ENCODE measurements at places on chromosomes 1 and 21.

GRCh38 chr21:36668713-36669112 lies 30.2 kb upstream of the SIM2 start:
- no peak for DNase-seq

DNA sequence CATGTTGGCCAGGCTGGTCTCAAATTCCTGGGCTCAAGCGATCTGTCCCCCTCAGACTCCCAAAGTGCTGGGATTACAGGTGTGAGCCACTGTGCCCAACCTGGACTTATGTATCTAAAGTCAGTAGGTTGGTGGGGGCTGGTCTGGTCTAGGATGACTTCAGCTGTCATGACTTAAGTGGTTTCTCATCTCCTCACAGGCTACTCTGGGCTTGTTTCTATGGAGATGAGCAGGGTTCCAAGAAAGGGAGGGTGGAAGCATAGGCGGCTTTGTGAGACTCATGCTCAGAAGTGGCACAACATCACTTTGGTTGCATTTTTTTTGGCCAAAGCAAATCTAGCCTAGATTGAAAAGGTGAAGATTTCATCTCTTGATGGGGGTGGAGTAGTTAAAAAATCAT lies 115.9 kb upstream of the IVNS1ABP start:
- DNase-seq: no peak

- DNase-seq: no peak
Measured at GRCh38 chr1:43324810-43325209, 12.8 kb upstream of the MPL start.

DNA sequence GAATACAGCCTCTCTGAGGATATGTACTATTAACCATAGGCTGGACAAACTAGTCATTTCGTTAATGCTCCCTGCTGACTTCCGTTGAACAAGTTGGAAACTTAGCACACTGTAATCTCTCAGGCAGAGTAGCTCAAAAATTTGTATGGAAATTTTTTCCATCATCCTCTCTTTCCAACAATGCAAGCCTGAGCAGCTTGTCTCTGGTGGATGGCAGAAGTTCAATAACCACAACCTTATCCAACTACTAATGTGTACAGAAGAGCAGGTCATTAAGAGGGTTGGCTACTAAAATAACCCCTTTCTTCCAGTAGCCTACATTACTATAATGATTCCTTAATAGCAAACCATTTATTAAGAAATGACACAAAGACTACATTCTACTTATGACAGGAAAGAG lies 262.3 kb downstream of the NFIA start:
- no peak for DNase-seq

DNA sequence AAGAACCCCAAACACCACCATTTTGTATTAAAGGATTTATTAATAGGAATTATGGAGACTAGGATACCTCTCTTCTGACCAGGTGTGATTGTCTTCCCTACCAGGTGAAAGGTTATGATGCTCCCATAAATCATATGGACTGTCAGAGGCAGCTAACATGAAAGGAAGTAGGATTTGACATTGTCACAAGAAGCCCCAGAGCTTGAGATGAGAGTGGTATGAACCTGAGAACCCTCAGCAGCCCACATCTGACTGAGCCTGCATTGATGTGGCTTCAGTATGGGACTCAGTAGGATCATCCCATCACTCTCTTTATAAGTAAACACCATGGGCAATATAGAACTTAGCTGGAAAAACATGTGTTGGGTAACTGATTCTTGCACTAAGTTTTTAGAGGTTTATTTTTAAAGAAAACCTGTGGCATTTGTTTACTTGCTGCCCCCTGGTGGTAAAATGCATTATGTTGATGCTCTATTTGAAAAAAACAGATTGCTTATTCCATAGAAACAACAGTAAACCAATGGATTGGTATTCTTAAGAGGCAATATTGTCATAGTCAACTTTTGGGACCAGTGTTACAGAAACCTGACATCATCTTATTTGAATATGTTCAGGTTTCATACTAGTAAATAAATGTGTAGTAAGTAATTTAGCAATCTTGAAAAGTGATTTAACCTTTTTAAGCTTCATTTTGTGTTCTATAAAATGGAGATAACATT lies 16.6 kb upstream of the CACYBP start:
- no peak for DNase-seq

DNA sequence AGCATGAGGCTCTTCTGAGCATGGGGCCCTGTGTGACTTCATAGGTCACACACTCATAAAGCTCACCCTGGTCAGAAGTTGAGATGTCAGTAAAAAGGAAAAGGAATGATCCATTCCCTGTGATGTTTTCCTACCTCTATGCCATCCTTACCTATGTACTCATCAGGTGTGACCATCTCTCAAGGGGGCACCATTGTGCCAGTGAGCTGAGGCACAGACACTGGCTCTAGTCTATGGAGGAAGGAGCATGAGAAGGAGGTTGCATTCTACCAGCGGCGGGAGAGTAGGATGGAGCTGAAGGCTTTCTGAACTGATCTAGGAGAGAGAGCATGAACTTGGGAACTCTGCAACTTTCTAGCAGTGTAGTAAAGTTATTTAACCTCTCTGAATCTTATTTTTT lies 65.8 kb upstream of the RGL1 start:
- DNase-seq: no peak

DNA sequence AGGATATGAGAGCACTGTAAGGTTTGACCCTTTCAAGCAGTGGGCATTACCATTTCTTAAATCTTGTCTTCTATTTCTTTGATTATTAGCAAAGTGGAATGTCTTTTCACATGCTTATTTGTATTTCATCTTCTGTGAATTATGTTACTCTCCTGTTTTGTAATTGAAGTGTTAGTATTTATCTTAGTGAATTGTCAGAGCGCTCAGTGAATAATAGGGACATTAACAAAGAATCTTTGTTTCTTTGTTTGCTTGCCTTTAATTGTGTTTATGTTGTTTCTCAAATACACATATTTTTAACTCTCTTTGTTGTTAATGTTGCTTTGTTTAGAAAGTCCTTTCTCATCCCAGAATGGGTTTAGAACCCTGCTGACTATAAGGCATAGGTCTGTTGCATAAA lies 259.3 kb downstream of the RRAGC start:
- no peak for DNase-seq

DNA sequence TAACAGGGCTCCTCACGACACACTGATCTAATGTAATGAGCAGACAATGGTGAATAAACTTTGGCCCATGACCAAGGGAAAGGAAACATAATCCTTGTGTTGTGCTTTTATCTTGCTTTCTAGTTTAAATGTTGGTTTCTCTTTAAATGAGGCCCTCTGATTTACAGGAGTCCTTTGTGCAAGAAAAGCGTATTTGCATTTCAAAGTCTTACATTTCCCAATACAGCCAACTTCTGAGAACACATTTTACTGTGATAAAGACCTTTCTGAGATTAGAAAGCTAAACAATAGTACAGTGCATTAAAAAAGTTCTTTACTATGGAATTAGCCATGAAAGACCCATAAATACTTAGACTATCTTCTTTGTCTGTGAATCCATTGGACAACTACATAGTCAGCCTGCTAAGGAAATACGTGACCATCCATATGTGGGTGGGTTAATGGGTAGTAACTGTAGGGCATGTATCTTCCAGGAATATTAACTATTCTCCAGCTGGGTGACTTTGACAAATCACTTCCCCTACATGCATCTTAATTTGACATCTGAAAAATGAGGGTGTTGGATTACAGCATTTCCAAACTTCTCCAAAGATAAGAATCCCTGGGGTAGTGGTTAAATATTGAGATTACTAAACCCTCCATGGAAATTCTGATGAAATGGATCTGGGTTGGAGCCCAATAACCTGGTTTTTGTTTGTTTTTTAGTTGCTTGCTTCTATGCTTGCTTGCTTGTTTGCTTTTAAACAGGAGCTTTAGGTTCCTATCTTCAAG lies 50.3 kb upstream of the USP1 start:
- no peak for DNase-seq

GRCh38 chr1:2247760-2248126 lies 19.6 kb downstream of the SKI start:
- no peak for DNase-seq

GRCh38 chr1:47883963-47884362 lies 113.2 kb downstream of the TRABD2B start:
- no peak for DNase-seq

- DNase-seq: no peak
Measured at GRCh38 chr1:171919891-171920887, 78.9 kb downstream of the DNM3 start.

- DNase-seq: no peak
Measured at GRCh38 chr1:71093938-71094337, 13.1 kb upstream of the ZRANB2 start.

- no peak for DNase-seq
Measured at GRCh38 chr1:58256546-58256945, 290.0 kb downstream of the OMA1 start.

GRCh38 chr1:109904105-109904817 lies 6.4 kb upstream of the CSF1 start:
- no peak for DNase-seq

- DNase-seq: no peak
Measured at GRCh38 chr1:69511426-69512192, 56.1 kb upstream of the LRRC7 start.

GRCh38 chr1:242147096-242147976 lies 148.4 kb upstream of the MAP1LC3C start:
- no peak for DNase-seq

DNA sequence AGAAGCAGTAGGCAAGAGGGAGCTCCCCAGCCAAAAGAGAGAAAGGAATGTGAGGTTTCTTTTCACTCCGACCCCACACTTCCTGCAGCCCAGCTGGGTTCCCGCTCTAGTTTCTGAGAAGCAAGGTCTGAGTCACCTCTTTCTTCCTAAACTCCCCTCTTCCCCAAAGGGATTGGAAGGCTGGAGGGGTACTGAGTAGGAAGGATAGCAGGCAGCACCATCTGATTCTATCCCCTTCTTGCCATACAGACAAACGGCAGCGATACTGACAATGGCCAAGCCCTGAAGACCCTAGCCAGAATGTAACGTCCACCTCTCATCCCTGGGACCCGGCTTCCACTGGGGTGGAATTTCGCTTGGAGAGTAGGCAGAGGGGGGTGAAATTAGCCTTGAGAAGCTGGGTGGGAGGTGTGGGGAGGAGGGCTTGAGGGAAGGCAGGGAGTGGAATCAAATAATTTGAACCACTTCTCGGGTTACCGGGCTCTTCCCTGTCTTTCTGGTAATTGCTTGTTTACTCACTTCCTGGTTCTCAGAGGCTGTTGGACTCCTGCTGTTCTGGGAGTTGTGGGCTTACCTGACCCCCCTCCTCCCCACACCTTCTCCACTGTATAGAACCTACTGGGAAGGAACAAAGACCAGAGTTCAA lies 13.2 kb downstream of the IER5 start:
- DNase-seq: no peak

GRCh38 chr1:211327346-211327921 lies 801 bp downstream of the TRAF5 start:
- DNase-seq: no peak

DNA sequence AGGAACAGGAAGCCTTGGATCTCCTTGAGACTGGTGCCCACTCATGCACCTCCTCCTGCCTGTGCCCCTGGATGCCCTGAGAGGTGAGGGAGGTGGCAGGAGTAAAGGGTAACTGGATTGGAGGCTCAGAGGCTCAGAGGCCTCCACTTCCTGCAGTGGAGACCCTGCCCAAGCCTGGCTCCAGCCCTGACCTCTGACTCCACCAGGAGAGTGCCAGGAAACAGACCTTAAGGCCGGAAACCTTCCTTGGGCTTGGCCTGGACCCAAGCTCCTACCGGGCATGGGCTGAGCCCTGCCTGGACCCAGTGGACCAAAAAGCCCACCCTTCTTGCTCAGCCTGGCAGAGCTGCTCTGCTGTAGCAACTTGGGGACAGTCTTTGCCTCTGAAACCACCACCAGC lies 15.0 kb upstream of the CELA3B start:
- no peak for DNase-seq

DNA sequence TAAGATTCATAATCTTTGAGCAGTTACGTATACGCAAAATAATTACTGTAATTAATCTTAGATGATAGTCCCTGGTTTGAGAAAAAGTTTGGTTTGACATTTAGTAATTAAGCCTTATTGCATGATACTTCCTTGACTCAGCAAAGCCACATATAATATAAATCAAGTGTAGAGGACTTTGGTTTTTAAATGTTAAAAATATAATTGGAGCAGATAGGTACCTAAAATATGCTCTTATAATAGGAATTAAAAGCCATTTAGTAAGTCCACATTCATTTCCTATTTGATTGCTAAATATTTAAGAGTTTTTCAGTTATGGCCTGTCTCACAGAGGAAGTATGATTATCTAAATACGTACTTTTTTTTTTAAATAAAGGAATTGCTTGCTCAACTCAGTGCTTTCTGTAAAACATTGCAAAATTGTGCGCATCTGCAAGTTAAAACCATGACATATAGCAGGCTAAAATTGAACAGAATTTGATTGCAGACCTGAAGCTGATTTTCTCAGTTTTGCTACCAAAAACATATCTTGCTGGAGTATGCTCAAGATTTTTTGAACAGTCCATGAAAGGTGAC lies 20.4 kb downstream of the RPE65 start:
- DNase-seq: no peak

GRCh38 chr1:16208270-16208987 lies 4.0 kb downstream of the ARHGEF19 start:
- no peak for DNase-seq

DNA sequence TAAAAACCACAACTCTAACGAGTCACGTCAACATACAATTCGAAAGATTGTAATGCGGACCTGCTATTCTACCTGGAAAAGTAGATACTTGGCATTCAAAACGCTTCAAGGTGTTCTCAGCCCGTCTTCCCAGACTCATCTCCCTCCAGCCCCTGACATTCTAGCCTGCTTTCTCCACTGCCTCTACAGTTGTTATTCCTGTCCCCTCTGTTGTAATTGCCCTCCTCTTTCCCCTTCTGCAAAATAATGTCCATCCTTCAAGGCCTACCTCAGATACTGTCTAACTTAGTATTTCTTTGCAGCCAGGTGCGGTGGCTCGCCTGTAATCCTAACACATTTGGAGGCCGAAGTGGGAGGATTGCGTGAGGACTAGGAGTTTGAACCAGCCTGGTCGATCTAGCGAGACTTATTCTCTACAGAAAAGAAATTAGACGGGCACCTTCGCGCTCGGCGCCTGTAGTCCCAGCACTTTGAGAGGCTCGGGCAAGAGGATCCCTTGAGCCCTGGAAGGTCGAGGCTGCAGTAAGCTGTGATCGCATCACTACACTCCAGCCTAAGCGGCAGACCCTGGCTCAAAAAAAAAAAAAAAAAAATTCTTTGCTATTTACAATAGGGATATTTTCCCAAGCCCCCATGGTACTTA lies 756 bp upstream of the RBM34 start:
- no peak for DNase-seq
